ENCODE measurements at places on chromosomes 4 and X.

- DNase-seq: no peak
These were observed 38.8 kb downstream of the SEC31A start for GRCh38 chr4:82851885-82852750.

DNA sequence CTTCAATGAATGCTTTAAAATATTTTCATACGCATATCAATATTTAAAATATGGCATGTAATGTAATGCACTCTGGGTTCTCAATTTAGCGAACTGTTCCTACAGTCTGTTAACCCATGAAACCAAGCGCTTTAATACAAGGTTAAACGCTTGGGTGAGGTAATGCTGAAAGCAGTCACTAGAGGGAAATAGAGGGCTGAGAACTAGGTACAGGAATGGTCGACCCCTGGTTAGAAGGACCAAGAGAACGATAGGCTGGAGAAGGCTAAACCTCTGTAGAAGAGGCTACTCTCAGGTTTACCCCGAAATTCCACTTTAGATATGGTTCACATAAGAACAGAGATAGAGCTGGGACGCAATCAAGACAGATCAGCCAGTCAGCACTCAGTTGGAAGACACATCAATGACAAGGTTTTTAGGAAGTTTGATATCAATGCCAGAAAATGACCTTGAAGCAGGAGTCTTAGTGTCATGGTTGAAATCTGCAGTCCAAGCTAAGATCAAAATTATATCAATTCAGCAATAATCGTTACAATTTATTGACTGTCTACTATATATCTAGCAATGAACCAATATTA lies 26.9 kb downstream of the ARSJ start:
- DNase-seq: no peak

DNA sequence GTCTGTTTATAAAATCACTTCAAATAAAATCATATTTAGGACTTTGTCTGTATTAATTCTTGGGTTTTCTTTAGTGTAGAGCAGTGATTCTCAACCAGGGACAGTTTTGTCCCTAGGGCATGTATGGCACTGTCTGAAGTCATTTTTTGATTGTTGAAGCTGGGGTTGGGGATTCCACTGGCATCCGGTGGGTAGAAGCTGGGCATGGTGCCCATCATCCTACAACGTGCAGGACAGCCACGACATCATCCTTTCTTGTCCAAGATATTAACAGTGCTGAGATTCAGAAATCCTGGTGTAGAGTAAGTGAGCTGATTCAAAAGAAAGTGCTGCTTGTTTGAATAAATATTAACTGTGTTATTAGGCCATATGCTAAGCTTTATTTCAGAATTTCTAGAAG lies 28.6 kb downstream of the DCLK2 start:
- DNase-seq: no peak

DNA sequence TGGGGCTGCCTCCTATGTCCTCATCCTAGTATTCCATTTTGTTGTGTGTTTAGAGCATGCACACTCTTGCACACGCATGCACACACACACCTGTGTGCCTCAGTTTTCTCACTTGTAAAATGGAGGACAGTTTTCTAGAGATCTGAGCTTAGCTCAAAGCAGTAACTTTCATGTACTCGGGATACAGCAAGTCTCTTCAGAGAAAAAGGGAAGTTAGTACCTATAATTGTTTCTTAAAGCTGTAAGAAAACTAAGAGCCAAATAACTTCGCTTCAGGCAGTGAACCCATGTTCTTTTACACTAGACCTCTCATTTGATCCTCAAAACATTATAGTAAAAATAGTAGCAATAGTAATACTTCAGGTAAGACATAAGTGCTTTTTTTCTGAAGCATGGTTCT lies 49.6 kb downstream of the KIT start:
- no peak for DNase-seq

- no peak for DNase-seq
These were observed 1.4 kb downstream of the GRPEL1 start for GRCh38 chr4:7066493-7066892.

DNA sequence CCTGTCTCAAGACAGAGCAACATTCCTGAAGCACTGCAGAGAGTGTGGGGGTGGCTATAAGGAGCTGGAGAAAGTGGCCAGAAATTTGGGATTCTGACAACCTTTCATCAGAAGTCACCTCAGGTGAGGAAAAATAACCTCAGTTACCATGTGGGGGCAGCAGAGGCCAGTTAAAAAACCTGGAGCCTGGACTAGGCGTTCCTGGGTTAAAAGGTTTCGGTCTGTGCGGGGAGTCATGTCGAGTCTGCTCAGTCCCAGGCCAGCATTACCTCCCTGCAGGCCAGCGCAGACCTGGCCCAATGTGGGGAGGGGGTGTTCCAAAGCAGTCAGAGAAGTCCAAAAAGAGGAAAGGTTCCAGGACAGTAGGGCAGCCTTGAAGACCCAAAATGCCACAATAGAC lies 10.9 kb upstream of the NALF2 start:
- no peak for DNase-seq

DNA sequence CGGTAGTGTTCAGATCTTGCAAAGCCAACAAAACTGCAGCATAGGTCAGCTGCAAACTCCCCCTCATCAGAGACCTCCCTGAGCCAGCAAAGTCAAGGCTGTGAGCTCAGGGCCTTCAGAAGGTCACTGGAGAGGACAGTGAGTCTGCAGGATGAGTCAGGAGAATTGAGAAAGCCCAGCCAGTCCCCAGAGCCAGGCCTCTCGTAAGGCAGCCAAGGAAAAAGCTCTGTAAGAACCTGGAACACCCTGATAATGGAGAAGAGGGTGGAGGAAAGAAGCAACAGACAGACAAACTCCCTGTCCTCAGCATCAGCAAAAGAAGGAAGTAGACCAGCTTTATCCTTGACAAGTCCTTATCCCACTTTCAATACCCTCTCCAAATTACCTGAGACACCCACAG lies 33.0 kb downstream of the GRIA3 start:
- DNase-seq: no peak

GRCh38 chrX:78944351-78944750 lies 840 bp upstream of the P2RY10 start:
- no peak for DNase-seq

- no peak for DNase-seq
These were observed 57.3 kb upstream of the BCOR start for GRCh38 chrX:40154853-40155588.

Measured in activated T-helper 2 cell treated with anti-CD3 and anti-CD28 coated beads, Interferon-gamma antibody, Interleukin-2, Interleukin-4, amounts not matched to agents 10 μg/mL and 5 μg/mL and 100 μg/mL, durations not matched to agents 14 hours and 24 hours and 36 hours (primary cell).